ENCODE measurements at places on chromosomes 5 and 9. TPM values are rescaled to one million over a fixed set of nuclear protein-coding genes. Genes with fewer than 3 reads are reported as not detected.

Gene DMRT3
- total RNA-seq = not detected

Gene SLC36A2
- total RNA-seq = not detected

Gene TTC23L
- not detected for total RNA-seq

Gene TMEM171
- total RNA-seq = not detected

DNA sequence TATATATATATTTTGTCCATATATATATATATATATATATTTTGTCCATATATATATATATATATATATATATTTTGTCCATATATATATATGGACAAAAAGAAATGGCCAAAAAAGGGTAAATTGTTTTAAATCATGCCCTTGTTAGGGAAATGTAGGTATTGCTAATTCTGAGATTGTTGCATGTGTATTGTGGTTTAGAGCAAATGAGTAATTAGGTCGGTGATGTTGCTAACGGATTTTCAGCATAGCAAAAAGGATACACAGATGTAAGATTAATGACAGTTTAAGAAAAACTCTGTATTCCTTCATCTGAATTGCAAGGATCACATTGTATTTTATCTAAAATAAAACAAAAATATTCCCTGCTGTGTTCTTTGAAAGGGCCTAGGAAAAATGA is 40.2 kb downstream of the OSTF1 start:
- DNase-seq = no peak

GRCh38 chr9:91420501-91421127 is 3.0 kb downstream of the NFIL3 start:
- DNase-seq = no peak

DNA sequence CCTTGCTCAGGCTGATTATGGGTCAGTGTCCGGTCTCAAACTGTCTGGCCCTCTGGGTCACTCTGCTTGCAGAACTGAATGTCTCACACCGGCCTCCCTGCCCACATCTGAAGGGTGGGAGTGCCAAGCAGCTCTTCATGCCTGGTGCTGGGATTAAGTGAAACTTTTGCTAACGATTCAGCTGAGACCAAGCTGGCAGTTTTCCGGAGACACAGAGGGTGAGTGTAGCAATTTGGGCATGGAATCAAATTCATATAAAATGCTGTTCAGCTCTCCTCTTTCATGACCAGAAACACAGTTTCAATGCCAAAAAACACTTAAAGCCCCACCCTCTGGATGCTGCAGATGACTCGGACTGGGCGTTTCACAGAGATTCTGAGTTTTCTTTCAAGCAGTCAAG is 207.5 kb downstream of the NXNL2 start:
- DNase-seq = no peak

DNA sequence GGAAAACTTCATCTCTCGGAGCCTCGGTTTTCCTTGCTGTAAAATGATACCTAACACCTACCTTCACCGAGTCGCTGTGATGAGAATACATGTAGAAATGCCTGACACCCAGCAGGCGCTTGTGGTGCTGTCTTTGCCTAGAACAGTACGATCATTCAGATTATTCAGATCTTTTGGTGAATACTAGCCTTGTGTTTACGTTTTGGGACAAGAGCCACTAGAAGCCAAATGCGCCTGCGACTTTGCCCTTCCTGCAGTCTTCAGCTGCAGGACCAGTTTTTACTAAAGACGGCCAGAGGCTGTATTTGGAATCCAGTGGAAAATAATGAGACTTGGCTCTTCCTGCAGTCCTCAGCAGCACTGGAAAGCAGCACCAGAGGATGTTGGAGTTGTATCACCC is 189.6 kb downstream of the TRIO start:
- no peak for DNase-seq

DNA sequence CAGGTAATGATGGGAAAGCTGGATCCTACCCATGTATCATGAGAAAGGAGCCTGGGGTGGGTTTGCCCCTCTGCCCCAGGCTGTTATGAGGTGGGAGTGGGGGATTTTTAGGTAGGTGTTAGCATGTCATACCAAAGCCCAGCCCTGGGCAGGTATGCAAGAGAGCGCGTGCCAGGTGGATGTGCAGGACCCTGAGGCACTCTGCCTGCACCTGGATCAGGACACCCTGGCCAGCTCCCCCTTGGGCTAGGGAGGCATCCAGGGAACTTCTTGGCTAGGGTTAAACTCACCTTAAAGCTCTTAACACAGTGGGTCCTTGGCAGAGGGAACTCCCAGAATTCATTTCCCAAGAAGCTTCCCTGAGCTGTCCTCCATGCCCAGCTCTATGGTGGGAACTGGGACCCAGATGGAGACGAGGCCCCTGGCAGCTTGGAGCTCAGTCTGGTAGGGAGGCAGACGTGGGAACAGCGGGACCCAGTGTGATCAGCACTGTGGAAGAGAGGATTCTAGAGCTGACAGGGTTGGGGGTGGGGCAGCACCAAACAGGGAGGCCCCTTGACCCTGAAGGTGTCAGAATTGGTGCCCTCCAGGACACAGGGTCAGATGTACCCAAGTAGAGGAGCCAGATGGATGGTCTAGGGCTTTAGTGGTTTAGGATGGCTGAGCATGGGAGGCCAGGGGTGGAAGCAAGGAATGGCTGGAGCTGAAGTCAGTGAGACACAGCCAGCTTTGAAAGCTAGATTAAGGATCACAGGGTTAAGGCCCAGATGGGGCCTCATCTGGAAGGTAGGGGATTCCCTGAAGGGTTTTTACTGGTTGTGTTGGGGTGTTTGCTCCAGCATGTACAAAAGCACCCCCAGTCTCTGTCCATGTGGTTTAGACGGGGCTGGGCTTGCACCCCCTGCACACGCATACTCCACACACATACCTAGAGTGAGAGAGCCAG is 2.2 kb upstream of the PRR7 start:
- no peak for DNase-seq

GRCh38 chr5:106525438-106525837 is 1145.3 kb downstream of the EFNA5 start:
- no peak for DNase-seq

Data from activated CD4-positive, alpha-beta T cell treated with anti-CD3 and anti-CD28 coated beads, Interleukin-2, amount 10 ng/mL, durations not matched to agents 7 days and 5 days (primary cell).